ENCODE measurements at places on chromosomes 2 and 18. TPM values are rescaled to one million over a fixed set of nuclear protein-coding genes. Genes with fewer than 3 reads are reported as not detected.

DNA sequence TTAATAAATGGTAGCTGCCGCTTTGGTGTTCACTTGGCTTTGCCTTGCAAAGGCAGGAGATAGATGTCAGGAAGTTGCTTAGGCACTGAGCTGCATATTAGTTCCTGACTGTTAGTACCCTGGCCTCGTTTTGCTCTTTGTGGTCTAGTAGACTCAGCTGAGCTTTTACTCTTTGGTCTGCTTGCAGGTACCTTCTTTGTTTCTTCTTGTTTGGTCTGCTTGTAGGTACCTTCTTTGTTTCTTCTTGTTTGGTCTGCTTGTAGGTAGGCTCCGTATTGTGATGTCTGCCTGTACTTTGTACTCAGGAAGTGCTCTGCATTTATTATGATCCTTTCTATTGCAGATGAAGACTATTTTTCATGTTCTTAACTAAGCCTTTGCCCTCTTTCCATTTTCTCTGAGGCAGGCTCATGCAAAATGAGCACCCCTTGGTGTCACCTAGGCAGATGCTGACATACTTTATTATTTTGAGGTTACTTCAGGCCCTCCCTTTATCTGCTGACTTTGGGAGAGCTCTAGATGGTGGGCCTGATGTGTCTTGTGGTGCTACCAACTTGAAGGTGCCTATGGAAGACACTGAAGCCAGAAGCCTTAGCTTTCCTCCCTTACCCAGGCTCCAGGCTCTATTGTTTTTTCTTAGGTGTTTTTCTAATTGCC lies 6.0 kb downstream of the RPIA start:
- H3K27ac ChIP-seq: no peak overlapping the region
- H3K4me1 ChIP-seq: peaks cover 7% of the 10 kb centered on the region
- no peaks in the 10 kb centered on the region for H3K27me3 ChIP-seq
- H3K4me3 ChIP-seq: no peak overlapping the region
- H3K36me3 ChIP-seq: peaks cover 5% of the 10 kb centered on the region

The NAT8 gene
- not detected for total RNA-seq

DNA sequence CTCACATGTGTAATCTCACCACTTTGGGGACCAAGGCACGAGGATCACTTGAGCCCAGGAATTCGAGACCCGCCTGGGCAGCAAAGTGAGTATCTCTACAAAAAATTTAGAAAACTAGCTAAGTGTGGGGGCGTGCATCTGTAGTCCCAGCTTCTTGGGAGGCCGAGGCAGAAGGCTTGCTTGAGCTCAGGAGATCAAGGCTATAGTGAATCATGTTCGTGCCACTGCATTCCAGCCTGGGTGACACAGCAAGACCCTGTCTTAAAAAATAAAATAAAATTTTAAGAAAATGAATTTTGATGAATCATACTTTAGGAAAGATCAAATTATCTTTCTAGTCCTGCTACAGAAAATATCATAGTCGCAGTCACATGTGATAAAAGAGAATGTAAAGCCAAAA lies 46.9 kb downstream of the CABYR start:
- H3K4me3 ChIP-seq: no peak overlapping the region
- H3K27me3 ChIP-seq: no peaks in the 10 kb centered on the region
- H3K36me3 ChIP-seq: no peaks in the 10 kb centered on the region
- H3K4me1 ChIP-seq: no peaks in the 10 kb centered on the region
- DNase-seq: no peak

The GALNT13 gene
- not detected for total RNA-seq

The TMEFF2 gene
- total RNA-seq: 7.0 TPM

DNA sequence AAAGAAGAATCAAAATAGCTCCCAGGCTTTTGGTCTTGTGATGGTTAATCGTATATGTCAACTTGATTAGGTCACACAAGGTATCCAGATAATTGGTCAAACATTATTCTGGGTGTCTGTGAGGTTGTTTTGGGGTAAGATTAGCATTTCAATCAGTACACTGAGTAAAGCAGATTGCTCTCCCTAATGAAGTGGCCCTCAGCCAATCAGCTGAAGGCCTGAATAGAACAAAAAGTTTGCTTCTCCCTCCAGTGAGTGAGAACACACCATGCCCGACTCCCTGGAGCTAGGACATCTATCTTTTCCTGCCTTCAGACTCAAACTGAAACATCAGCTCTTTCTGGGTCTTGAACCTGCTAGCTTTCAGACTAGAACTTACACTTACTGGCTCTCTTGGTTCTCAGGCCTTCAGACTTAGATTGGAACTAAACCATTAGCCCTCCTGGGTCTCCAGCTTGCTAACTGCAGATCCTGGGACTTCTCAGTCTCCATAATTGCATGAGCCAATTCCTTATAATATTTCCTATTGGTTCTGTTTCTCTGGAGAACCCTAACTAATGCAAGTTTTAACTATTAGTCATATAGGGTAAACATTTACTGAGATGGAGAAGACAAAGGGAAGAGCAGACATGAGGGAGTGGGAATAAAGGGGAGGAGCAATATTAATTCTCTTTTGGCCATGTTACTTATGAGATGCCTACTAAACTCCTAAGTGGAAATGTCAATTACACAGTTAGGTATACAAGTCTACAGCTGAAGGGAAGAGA lies 25.5 kb downstream of the LNPK start:
- no peaks in the 10 kb centered on the region for H3K27me3 ChIP-seq
- H3K36me3 ChIP-seq: peaks cover 17% of the 10 kb centered on the region
- H3K4me3 ChIP-seq: no peak overlapping the region
- H3K27ac ChIP-seq: no peak overlapping the region

- H3K4me3 ChIP-seq: peak overlapping the region; percentile 35
- H3K27me3 ChIP-seq: peaks cover 42% of the 10 kb centered on the region
- H3K36me3 ChIP-seq: no peaks in the 10 kb centered on the region
- peak; percentile 83 for DNase-seq
- no peaks in the 10 kb centered on the region for H3K4me1 ChIP-seq
- no peak overlapping the region for H3K27ac ChIP-seq
Observed at GRCh38 chr2:130332271-130333073, 10.2 kb upstream of the IMP4 start.

Measured in A673 (cell line).